ENCODE measurements at places on chromosomes 16 and 17.

DNA sequence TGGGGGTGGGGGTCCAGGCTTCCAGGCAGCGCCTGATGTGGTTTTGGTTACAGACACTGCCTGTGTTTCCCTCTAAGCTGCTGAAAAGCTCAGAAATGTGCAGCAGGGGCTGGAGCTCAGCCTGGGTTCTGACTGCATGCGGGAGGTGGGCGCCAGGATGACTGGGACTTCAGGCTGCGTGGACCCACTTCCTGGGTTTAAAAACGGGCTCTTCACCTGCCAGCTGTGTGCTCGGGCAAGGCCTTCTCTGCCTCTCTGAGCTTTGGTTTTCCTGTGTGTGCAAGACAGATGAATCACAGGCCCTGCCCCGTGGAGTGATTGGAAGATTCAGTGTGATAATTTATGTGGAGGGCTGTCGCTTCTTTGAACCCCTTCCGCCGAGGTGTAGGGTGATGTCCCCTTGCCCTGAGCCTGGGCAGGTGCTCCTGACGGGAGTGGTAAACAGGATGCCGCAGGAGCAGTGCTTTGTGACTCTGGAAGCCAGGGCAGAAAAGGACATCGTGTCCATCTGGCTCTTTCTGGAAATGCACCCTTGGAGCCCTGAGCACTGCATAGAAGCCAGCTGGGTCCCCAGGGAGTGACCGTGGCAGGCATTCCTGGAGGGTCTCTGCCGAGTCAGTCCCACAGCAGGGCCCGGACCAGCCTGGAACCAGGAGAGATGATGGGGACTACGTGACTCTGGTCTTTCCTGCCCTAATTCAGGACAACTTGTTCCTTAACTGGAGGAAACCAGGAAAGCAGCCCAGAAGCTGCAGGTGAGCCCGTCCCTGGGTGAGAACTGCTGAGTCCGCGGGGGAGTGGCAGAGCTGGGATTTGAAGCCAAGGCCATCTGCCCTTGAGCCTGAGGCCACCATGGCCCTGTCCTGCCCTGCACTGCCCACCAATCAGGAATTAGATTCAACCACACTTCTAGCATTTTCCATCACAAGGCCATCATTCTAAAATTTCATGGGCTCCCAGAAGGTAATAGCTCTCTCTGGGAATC is 28.5 kb upstream of the SLC7A5 start:
- DNase-seq, result no peak

- DNase-seq, result no peak
Observed at GRCh38 chr17:58575511-58575910, 61.1 kb upstream of the MTMR4 start.

DNA sequence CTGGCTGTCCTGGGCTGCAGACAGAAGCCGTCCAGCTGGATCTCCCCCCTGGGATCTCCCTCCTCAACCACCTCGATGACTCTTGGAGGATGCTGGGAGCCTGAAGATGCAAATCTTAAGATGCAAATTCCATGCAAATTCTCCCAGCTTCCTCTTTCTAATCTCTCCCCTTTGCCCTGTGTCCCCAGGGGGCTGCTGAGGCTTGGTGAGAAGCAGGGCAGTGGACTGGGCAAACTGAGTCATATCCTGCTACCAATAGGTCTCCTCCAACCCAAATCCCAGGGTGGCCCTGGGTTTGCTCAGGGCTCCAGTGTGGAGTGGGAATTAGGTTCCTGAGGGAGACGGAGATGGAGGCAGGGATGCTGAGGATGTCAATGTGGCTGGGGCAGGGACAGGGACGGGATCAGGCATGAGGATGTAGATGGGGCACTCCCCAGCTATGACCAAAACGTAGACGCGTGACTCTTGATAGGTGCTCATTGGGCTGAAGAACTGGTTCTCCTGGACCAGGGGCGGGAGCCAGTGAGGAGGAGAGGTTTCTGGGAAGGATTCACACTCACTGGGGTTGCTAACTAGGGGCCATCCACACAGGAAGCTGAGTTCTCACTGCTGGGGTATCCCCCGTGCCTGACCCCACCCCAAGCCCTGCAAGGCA is 3.6 kb upstream of the ALOX12B start:
- DNase-seq, result no peak

- no peak for DNase-seq
Observed at GRCh38 chr17:75829747-75830146, 14.5 kb downstream of the UNC13D start.

DNA sequence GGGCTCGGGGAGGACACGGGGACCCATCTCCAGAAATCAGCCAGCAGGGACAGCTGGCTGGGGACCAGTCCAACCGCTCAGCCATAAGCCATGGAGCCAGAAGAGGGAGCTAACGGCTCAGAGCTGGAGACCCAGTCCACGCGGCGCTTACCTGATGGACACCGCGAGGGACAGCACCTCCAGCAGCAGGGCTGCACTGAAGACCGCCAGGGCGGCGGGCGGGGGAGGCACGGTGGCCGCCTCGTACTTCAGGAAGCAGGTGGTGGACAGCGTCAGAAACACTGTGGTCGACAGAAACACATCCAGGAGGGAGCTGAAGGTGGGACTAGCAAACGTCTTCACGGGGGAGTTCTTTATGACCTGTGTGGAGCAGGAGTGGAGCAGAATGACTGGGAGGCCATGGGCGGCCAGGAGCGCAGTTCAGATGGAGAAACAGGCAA is 102.6 kb upstream of the CREBBP start:
- DNase-seq, result no peak

DNA sequence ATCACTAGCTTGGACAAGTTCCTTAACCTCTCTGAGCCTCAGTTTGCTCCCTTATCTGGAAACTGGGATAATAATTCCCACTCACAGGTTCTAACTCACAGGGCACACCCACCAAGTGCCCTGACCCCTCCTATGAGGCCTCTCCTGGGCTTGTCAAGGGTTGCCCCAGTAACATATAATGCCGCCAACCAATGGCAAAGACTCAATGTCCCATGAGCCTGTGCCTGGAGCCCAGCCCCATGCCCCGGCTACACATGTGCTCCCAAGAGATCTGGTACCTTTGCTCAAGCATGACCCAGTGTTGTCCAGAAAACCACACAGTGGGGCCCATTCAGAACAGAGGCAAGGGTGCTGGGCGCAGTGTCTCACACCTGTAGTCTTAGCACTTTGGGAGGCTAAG is 8.5 kb upstream of the FBXL19 start:
- DNase-seq, result no peak

- DNase-seq, result no peak
Observed at GRCh38 chr17:65202844-65203571, 65.8 kb downstream of the RGS9 start.

GRCh38 chr16:23215435-23215834 is 32.9 kb downstream of the SCNN1G start:
- no peak for DNase-seq

- DNase-seq, result no peak
Observed at GRCh38 chr17:81961087-81961511, at the start of gene NOTUM. TSS of gene NOTUM (minus strand) at chr17:81961187. CDS start at chr17:81960909, 278 bp downstream.

- DNase-seq, result no peak
Observed at GRCh38 chr16:75908331-75909117, 182.2 kb upstream of the CPHXL start.

GRCh38 chr17:80835816-80836657 is 155.6 kb upstream of the CHMP6 start:
- DNase-seq, result no peak

DNA sequence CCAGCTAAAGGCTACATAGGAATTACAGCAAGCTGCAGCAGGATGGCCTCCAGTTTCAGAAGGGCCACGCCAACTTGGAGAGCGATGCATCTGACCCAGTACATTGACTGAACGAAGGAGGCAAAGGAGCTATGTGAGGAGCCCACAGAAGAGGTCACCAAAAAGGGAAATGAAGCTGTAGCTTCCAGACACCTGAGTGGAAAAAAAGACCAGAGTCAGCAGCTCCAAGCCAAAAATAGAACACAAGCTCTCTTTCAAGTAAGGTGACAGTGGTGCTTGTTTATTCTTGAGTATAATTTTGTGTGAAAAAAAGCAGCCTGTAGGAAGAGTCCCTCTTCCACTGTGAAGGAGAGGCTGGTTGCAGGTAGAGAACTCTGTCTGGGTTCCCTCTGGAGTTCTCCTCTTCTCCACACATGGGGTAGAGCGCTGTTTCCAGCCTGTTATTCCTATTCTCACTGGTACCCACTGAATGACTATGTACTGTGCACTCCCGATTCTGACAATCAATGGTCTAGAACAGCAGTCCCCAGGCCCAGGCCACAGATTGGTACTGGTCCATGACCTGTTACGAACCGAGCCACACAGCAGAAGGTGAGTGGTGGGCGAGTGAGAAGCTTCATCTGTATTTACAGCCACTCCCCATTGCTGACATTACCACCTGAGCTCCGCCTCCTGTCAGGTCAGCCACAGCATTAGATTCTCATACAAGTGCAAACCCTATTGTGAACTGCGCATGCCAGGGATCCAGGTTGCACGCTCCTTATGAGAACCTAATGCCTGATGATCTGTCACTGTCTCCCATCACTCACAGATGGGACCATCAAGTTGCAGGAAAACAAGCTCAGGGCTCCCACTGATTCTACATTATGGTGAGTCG is 15.1 kb downstream of the CCL4 start:
- DNase-seq, result no peak

- DNase-seq, result no peak
Observed at GRCh38 chr16:879986-880385, 79.5 kb upstream of the GNG13 start.

GRCh38 chr17:17798573-17799255 is 38.1 kb downstream of the SREBF1 start:
- no peak for DNase-seq

GRCh38 chr17:43360376-43360738 is 38.4 kb upstream of the ARL4D start:
- no peak for DNase-seq

GRCh38 chr16:80804056-80804525 is 307 bp downstream of the CDYL2 start:
- DNase-seq, result no peak

DNA sequence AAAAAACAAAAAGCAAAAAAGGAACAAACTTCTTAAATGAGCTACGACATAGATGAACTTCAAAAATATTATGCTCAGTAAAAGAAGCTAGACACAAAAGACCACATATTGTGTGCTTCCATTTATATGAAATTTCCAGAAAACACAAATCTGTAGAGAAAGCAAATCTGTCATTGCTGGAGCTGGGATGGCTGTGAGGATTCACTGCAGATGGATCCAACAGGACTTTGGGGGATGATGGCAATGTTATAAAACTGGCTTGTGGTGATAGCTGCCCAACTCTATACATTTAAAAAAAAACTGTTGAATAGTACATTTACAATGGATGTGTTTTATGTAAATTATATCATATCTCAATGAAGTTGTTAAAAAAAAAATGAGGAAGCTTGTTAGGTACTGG is 52.6 kb upstream of the MAP3K14 start:
- no peak for DNase-seq

DNA sequence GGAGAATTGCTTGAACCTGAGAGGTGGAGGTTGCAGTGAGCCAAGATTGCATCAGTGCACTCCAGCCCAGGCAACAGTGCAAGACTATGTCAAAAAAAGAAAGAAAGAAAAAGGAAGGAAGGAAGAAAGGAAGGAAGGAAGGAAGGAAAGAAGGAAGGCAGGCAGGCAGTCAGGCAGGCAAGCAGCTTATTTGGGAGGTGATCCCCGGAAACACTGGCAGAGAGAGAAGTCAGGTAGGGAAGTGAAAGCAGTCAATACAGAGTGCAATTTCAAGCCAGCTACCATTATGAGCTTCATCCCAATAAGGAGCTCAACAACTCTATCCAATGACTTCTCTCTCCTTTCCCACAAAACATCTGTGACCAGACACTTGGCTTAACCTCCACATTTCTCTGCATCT is 83.0 kb upstream of the TBC1D3K start:
- no peak for DNase-seq

- no peak for DNase-seq
Observed at GRCh38 chr17:14352136-14352535, 51.3 kb downstream of the HS3ST3B1 start.

DNA sequence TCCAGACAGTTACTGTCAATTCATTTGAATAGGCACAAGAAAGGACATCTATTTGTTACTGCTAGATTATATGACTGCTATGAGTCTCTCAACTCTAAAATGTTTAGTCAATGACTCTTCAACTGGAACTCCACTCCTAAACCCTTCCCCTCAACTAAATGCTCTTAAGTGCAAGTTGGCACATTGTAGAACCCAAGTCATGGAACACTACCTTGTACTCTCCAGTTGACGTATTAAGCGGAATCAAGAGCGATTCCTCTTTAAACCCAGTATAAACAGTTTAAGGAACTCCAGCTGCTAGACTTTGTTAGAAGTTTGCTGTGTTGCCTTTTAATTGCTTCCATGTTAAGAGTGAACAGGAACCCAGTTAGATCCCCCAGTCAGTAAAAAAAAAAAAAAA is 44.6 kb downstream of the STH start:
- DNase-seq, result no peak

GRCh38 chr17:2279707-2280106 is 23.9 kb downstream of the SMG6 start:
- DNase-seq, result no peak

DNA sequence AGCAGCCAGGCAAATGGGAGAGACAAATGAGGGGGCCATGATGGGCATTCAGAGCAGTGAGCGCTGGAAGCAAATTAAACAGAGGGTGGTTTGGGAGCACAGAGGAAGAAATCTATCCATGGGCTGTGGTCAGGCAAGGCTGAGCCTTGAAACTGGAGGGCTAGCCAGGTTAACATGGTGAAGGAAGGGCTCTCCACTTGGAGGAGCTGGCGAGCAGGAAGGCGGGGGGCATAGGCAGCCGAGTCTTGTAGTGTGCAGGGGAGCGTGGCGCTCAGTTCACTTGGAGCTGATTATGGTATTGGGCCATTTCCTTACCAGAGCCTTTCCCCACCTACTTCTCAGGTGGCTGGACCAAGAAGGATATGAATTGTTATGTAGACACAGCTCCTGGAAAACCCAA is 189.7 kb downstream of the SNX29 start:
- DNase-seq, result no peak

DNA sequence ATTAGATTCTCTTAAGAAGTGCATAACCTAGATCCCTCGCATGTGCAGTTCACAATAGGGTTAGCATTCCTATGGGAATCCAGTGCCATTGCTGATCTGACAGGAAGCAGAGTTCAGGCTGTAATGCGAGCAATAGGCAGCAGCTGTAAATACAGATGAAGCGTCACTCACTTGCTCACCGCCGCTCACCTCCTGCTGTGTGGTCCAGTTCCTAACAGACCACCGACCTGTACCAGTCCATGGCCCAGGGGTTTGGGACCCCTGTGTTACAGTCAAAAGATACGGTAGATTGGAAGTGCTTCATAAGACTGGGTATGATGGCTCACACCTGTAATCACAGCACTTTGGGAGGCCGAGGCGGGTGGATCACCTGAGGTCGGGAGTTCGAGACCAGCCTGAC is 2.8 kb downstream of the STAT5A start:
- no peak for DNase-seq

DNA sequence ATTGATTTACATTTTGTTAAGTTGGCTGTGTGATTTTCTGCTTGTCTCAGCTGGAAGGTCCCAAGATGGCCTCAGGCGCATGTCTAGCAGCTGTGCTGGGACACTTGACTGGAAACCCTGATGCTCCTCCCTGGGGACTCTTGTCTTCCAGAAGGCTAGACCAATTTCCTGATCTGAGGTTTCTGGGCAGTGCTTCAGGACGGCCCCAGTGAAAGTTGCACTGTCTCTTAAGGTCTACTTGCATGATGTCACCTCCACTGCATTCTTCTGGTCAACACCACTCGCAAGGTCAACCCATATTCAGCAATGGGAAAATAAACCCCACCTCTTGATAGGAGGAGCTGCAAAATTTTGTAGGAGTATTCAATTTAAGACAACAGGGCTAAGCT is 116.0 kb downstream of the SALL1 start:
- no peak for DNase-seq

- DNase-seq, result no peak
Observed at GRCh38 chr17:47621293-47622179, 28.2 kb upstream of the KPNB1 start.

GRCh38 chr17:75650874-75651273 is 16.1 kb downstream of the RECQL5 start:
- DNase-seq, result no peak
